ENCODE measurements at places on chromosomes 5 and 9. TPM values are rescaled to one million over a fixed set of nuclear protein-coding genes. Genes with fewer than 3 reads are reported as not detected.

The SLC36A3 gene
- not detected for total RNA-seq

The DCP2 gene
- total RNA-seq, result 18.8 TPM

The FABP6 gene
- total RNA-seq, result not detected

The INSL6 gene
- total RNA-seq, result not detected

The CER1 gene
- total RNA-seq, result not detected

The SLC45A2 gene
- total RNA-seq, result not detected

The CTXN3 gene
- total RNA-seq, result not detected

The PCDHB10 gene
- total RNA-seq, result 0.13 TPM

The TOR2A gene
- 14.0 TPM for total RNA-seq

The IFNA2 gene
- total RNA-seq, result not detected

The MED22 gene
- total RNA-seq, result 20.9 TPM

The FLT4 gene
- total RNA-seq, result 1.9 TPM

All from epithelial cell of alveolus of lung (primary cell).